ENCODE measurements at places on chromosomes 1 and 21.

DNA sequence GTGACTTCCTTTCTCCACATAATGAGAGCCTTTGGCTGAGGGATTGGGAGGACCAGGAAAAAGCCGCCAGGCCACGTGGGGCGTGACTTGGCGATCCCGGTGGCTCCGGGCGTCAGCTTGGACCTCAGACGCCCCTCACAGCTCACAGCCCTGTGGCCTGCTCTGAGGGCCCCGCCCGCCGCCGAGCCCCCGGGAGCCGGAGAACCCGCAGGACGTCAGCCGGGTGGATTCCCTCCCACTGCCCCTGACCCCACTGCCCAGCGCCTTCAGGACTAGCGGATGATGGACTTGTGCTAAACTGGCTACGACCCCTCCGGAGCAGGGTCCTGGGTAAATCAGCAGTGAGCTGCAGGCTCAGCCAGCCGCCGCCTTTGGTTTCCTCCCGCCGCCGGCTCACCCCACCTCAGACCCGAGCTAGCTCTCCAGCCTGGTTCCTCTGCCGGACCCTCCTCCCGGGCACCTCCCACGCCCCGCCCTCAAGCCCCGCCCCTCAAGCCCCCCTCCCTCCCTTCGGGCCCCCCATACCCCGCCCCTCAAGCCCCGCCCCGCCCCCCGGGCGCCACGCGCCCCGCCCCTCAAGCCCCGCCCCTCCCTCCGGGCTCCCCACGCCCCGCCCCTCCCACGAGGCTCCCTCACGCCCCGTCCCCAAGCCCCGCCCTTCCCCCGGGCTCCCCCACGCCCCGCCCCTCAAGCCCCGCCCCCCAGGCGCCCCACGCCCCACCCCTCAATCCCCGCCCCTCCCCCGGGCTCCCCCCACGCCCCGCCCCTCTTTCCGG, 10.0 kb upstream of the FAAP20 start:
- DNase-seq = peak; percentile 73

DNA sequence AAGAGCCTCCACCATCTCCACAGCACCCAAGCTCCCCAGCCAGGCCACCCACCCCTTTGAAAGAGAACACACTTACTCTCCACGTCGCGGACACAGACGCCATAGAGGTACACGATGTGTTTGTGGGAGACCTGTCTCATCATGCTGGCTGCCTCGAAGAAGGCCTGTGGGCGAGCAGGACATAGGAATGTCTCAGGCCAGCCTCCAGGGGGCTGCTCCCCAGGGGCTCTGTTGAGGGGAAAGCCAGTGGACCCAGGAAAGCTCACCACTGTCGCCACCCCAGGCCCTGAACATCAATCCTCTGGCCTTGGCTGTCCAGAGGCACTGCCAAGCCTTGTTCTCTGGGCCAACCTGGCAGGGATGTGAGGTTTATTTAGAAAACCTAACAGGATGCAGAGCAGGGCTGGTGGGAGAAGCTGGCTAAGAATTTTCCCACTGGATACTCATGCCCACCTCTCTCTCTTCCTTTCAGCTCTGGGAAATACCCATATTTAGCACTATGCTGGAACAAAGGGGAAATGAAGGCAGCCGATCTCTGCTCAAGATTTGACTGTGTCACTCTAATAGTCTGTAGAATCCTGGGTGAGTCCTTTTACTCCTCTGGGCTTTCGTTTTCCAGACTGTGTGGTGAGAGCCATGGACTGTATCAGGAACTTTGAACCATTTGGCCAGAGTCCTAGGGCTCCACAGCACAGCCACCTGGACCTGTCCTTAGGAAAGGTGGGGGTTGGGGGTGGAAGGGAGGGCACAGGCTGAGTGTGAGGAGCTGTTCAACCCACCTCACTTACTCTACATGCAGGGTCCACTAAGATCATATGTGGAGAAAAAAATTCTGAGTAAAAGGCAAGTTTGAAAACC, 101.9 kb downstream of the RAVER2 start:
- no peak for DNase-seq

DNA sequence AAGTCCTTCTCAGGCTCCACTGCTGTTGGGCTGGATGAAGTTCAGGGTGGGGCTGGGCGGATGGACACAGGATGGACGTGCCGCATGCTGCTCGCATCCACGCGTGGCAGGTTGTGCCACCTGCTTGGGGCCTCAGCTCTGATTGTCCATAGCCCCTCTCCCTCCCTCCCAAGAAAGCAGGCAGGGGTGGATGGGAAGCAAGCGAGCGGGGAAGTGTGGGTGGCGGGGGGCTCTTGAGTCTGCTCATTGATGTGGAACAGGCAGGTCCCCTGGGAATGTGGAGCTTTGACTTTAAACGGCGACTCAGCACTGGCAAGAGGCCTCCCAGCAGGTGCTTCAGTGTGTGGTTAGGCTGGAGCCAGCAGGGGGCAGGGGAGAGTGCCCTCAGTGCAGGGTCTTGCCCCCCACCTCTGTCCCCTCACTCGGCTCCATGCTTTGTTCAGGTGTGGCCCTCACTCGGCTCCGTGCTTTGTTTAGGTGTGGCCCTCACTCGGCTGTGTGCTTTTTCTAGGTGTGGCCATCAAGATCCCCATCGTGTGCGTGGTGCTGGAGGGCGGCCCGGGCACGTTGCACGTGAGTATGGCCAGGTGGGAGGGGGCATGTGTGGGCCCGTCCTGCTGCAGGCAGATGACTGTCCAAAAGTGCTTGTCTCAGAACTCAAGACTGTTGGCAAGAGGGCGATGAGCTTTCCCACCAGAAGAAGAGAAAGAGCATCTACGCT, 23.9 kb downstream of the TRPM2 start:
- DNase-seq = no peak

DNA sequence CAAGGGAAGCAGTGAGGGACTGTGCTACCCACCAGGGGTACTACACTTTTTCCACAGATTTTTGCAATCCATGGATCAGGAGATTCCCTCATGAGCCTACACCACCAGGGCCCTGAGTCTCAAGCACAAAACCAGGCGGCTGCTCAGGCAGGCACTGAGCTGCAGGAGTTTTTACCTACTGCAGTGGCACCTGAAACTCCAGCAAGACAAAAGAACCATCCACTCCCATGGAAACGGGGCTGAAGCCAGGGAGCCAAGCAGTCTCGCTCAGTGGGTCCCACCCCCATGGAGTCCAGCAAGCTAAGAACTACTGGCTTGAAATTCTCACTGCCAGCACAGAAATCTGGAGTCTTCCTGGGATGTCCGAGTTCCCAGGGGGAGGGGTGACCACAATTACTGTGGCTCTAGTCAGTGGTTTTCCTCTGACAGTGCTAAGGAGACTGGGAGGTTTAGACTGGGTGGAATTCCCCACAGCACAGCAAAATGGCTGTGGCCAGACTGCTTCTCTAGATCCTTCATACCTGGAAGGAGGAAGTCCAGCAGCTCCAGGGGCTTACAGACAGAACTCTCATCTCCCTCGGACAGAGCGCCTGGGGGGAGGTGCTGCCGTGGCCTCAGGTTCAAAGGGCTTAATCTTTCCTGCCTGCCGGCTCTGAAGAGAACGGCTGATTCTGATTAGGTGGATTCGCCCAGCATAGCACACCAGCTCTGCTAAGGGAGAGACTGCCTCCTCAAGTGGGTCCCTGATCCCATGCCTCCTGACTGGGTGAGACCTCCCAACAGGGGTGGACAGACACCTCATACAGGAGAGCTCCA, 437.8 kb downstream of the LTN1 start:
- no peak for DNase-seq

DNA sequence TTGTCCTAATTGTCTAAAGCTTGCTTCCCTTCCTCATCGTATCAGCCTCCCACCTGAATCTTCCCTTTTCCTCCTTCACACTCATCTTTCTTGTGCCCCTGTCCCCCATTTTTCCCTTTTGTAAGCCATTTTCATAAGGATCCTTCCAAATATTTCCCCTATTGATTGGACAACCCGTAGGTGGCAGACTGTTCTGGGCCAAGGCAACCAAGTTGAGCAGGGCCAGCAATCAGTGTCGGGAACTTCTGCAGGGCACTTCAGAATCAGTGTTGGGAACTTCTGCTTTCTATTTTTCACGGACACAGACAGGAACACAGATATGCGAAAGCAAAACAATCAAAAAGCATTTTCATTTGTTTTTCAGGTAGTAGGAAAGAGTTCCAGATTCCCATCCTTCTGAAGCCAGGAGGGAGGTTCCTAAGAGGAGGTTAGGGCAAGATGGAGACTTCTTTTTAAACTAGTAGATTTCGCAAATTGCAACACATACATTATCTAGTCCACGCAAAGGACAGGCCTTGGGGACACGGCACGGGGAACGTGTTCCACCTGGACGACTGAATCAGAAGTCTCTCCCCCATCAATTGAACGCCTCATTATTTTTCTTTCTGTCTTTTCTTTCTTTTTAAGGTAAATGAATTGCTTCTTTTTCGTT, 691 bp upstream of the MPZL1 start:
- DNase-seq = no peak

DNA sequence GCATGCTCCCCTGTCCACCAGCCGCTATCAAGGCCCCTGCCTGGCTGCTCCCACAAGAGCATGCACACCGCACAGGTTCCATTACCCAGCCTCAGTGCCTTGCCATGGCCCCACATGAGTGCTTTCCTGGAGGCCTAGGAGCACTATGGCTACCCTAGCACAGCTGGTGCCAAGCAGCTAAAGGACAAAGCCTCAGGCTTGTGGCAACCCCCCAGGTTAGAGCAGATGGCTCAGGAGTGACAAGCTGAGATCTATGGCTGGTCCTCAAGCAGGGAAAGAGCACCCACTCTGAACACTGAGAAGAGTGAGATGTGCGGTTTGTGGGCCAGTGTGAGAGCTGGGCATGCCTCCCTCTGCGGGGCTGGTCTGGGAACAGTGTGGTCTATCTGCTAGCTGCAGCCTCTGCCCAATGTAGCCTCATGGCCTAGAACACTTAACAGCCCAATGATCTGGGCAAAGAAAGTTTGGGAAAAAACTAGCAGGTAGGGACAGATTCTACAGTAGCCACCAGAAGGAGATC, 129.8 kb downstream of the VAV3 start:
- DNase-seq = no peak

- no peak for DNase-seq
Measured at GRCh38 chr1:63674238-63674864, 81.1 kb downstream of the PGM1 start.

DNA sequence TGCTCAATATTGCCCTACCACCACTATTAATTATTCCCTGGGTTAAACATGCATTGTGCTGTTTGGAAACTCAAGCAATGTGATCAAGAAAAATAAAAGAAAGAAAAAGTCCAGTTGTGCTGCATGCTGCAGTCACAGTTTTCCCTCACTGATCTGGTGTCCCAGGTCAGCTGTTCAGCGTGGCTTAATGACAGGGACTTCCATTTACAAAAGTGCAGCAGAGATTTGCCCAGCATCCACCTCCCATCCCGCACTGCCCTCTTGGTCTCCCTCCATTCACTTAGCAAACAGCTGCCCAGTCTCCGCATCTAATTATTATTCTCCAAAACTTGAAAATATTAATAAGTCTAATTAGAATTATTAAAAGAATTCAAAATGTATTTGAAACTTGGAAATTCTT, 2.0 kb upstream of the OR2T4 start:
- DNase-seq = no peak

DNA sequence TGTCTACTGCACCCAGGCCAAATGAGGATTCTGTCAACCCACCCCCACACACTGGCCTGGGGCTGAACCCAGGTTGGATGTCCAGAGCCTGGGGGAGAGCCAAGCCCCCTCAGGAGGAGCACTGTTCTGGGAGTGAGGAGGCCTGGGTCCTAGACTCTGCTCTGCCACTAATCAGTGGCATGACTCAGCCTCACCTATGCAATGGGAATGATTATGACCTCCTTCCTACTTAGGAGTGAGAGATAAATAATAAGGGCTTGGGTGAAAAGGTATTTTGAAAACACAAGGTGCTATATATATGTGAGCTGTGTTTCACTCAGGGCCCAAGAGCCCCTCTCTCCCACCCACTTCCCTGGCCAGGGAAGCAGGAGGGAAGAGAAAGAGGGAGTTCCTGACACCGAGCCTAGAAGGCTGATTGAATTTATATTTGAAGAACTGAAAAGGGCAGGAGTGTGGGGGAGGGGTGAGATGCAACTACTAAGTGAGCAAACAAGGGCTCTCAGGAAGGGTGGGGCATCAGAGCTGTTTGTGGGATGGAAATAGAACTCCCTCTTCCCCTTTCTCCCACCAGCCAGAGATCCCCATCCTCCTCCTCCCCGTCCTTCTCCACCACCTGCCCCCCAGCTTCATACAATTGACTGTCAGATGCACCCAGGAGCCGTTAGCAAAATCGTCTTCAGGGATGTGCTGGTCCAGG, 8.2 kb downstream of the IGSF9 start:
- no peak for DNase-seq

DNA sequence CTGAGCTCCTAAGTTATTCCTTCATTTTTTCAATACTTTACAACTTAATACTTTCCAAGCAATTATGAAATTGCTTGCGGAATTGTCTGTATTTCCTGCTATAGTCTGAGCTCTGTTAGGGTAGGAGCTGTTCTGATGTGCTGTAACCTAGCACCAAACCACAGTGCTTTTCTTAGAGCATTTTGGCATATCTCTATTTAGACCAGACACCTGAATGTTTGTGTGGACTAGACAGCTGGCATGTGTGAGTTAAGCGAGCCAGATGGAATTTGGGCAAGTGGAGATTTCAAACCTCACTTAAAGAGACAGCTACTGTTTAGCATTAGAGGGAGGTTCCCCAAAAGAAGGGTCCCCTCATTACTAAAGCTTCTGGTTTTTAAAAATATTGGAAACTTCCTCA, 106.1 kb downstream of the RWDD3 start:
- DNase-seq = no peak

GRCh38 chr1:200969726-200970561, 53.6 kb downstream of the KIF21B start:
- DNase-seq = no peak

DNA sequence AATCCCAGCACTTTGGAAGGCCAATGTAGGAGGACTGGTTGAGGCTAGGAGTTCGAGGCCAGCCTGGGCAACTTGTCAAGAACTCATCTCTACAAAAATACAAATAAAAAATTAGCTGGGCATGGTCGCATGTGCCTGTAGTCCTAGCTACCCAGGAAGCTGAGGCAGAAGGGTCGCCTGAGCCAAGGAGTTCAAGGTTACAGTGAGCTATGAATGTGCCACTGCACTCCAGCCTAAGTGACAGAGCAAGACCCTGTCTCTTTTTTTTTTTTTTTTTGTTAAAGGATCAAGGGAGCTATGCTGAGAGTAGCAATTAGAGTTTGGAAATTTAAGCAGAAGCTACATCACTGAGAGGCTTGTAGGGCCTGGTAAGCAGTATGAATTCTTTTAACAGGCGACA, 70.9 kb downstream of the EIF4G3 start:
- DNase-seq = no peak

DNA sequence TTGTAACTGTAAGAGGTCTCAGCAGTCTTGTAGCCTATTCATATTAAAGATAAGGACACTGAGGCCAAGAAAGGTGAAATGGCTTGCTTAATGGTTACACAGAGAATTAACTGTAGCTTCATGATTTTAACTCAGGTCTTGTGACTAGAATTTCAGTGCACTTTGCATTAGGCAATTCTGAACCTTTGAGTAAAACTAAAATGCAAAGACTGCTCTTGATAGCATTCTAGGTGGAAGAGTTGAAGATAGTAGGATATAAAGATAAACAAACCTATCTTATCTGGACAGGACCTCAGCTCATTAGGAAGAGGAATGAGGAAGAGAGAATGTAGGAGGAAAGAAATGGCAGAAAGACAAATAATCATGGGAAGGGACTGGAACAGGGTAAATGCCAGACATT, 68.6 kb upstream of the RGL1 start:
- DNase-seq = no peak

GRCh38 chr1:37574834-37575480, 18.2 kb downstream of the DNALI1 start:
- no peak for DNase-seq

All from amygdala (tissue), 56 donors.